Testis (tissue), 5 donors: ENCODE measurements at places on chromosomes 11 and 22. TPM values are rescaled to one million over a fixed set of nuclear protein-coding genes. Genes with fewer than 3 reads are reported as not detected.
A peak's percentile ranks its signal among the peaks of the same experiment; 100 is the strongest.

Gene APOA5
- not detected for total RNA-seq

Gene C11orf65
- total RNA-seq: 22.1 TPM

Gene MS4A15
- 0.56 TPM for total RNA-seq

Gene FAM111B
- 0.24 TPM for total RNA-seq

Gene SLN
- not detected for total RNA-seq

Gene XKR3
- total RNA-seq: 4.9 TPM

DNA sequence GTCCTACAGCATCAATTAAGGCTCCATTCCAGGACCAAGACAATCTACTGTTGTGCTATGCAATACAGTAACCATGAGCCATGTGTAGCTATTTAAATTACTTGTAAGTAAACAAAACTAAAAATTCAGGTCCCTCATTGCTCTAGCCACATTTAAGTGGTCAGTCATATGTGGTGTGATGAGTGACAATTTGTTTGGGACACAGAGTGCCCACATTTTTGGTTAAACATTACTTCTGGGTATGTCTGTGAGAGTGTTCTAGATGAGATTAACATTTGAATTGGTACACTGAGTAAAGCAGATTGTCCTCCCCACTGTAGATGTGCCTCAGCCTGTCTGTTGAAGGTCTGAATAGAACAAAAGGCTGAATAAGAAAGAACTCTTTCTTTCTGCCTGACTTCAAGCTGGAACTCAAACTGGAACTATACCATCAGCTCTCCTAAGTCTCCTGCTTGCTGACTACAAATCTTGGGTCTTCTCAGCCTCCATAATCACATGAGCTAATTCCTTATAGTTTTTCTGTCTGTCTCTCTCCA, 15.8 kb downstream of the KBTBD3 start:
- DNase-seq: no peak

DNA sequence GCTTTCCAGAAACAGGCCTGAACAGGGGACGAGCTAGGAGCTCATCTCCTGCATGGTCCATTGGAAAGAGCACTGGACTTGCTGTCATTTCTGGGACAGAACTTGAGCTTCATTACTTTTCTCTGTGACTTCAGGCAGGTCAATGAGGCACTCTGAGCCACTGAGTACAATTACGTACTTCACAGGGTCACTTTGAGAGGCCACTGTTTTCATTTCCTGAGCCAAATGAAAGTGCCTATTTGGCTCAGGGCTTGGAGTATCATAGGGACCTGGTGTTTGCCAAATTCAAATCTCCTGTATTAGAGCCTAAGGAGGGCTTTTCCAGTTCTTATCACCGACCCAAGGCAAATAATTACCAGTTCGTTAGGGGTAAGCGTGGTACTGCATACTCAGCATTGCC, 319.3 kb downstream of the CADM1 start:
- DNase-seq: no peak

DNA sequence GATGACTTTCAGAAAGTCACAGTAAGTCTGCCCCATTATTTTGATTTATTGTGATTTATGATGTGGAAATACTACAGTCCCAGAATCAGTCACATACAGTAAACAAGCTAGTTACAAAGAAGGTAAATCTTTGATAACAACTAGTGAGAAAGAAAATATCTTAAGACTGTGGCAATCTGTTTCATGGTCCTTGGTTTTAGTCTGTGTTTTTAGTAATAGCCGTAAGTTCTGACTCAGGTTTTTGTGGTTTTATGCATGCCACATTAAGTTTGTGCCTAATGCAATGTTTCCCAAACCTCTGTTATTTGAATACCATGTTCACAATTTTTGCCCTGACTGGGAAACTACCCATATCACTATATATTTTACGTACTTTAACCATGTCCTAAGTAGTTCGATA, 6.7 kb downstream of the CEP295 start:
- DNase-seq: no peak

DNA sequence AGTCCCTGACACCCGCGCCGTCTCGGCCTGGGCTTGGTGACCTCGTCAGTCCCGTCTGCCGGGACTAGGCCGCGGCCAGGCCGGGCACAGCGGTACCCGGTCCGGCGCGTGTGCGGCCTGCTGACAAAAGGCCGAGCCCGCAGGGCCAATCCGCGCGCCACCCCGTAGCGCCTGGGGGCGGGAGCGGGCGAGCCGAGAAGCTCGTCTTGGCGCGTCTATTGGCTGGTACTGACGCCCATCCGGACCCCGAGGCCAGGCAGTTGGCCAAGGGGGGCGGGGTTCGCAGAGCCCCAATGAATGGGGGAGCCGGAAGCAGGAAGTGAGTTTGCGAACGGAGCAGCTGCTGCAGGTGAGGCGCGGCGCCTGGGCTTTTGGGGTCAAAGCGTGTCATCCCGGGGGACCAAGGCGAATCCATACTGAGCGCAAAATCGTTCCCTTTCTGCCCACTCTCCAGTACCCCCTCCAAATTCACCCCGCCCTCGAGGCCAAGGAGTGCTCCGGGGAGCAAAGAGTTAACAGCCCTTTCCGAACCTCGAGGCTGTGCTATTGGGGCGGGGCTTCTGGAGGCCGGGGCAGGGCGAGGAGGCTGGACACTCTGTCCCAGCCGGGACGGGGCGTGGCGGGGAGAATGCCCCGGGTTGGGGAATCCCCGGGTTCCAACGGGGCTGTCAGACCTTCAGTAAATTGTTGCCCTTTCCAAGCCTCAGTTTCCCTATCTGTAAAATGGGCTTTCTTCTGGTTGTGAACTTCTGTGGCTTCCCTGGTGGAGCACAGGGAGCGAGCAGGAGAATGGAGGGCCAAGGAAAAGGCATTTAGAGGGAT, at the start of gene DPP3:
Gene DPP3 (plus strand): TSS at position 318 of the 822 bp plus-strand sequence. CDS start 1,767 bp downstream, outside the sequence.
- DNase-seq: peak; percentile 98

DNA sequence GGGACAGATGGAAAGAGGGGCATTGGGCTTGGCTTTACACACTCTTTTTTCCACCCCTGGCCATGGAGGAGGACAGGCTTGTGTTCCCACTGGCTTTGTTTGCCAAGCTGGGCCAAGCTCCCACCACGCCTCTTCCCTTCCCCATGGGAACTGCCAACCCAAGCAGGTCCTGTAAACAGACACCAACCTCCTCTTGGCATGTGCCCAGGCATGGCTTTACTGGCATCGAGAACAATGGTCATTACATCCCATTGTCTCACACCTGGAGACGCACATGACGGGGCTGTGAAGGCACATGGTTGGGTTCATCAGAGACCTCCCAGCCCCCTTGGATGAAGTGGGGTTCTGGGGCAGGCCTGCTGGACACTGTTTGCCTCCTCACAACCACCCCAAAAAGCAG, 11.7 kb downstream of the SEC14L3 start:
- DNase-seq: no peak

- no peak for DNase-seq
Observed at GRCh38 chr22:44369916-44370801, 57.4 kb upstream of the SHISAL1 start.

DNA sequence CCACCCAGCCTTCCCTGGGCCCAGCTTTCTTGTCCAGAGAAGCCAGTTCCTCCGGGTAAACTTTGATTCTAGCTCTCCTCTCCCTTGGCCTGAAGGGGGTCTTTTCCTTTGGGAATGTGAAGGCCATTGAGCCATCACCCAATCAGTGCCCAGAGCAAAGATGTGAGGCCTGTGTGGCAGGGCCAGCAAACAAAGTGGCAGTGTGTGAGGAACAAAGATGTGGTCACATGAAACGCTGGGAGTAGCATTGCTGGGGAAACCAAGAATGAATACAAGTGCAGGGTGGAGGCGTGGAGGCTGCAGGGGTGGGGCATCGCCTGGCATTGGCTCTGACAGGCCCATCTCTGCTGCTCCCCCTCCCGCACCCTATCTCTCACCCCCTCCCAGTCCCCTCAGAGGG, 91.9 kb upstream of the BID start:
- DNase-seq: peak; percentile 75

GRCh38 chr11:69125861-69126260, 29.9 kb upstream of the SMIM38 start:
- DNase-seq: no peak

DNA sequence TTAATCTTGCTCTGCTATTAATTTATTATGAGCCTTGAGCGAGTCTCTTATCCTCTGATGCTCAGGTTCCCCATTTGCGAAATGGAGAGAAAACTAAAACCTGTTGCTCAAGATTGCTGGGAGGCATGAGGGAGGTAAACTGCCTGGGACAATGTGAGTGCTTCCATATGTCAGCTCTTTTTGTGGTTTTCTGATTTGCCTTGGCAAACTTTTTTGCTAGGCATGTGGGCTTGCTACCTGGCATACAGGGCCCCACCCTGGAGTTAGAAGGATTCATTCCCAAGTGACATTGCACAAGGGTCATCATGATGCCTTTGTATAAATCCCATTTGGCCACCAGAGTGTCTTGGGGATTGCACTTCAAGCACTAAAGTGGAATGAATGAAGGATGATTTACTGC, 22.4 kb downstream of the TSPAN18 start:
- DNase-seq: no peak

- peak; percentile 86 for DNase-seq
Observed at GRCh38 chr11:44621140-44621681, 55.7 kb downstream of the CD82 start.

GRCh38 chr11:87329172-87329571, 291.4 kb downstream of the TMEM135 start:
- no peak for DNase-seq

DNA sequence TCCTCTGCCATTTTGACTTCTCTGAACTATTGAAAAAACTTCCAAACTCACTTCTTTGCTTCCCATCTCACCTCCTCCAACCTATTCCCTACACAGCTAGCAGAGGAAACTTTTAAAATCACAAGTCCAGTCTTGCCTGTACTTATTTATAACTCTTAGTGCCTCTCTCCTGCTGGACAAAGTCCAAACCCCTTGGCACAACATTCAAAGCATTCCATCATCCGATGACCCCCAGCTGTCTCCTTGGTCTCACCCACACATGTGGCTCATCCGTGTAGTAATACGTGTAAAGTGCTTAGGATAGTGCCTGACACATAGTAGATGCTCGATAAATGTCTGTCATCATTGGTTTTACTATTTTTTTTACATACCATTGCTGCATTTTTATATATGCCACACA, 101.4 kb downstream of the PARVA start:
- no peak for DNase-seq

- no peak for DNase-seq
Observed at GRCh38 chr11:98940913-98941312, 79.8 kb upstream of the CNTN5 start.

DNA sequence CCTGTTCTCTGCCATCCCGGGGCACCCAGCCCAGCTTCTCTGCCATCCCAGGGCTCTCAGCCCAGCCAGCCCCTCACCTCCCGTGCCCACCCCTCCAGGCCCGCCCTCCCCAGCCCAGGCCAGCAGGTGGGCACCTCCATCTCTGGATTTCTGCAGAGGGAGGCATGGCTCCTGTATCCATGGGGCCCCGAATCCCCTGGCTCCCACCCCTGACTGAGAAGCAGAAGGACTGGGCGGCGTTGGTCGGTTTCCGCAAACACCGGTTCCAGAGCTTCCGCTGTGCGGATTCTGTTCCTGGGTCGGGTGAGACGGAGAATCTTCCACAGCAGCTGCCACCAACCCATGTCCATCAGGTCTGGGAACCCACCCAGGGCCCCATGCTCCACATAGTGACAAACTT, 240.3 kb downstream of the BRD1 start:
- DNase-seq: no peak

DNA sequence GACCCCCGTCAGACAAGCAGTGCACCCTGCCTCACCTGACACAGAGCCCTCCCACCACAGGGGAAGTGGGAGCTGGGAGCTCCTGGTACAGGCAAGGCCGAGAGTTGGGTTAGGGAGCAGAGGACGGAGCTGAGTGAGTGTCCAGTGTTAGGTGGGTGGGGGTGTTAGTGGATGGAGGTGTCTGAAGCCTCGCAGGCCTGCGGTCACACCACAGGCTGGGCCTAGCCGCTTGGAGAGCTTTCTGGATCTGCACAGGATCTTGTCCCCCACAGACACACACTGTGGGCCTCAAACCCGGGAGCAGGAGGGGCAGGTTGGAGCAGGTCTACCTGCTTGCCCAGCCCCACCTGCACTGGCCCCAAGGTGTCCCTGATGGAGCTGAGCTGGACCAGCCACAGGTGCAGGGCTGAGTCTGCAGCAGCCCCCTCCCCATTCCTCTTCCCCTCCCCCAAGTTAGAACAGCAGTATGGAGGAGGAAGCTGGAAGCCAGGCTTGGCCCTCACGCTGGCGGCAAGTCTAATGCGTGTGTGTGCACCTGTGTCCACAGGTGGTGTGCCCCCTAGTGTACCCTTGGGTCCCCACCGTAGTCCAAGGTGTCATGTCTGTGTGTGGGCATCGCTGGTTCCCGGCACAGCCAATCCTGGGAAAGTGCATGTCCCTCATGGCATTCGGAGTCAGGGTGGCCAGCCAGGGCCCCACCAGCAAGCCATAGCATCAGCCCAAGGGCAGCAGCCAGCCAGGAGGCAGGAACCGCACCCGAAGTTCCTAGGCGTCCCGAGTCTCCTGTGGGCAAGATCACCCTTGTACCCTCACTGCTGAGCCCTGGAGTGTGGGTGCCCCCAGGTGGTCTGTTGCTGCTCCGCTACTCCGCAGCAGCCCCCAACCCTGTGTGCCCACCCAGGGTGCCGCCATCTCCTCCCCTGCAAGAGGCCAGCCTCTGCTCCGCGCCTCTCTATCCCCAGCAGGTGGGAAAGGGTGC, 2.0 kb upstream of the GATD1 start:
- DNase-seq: no peak

DNA sequence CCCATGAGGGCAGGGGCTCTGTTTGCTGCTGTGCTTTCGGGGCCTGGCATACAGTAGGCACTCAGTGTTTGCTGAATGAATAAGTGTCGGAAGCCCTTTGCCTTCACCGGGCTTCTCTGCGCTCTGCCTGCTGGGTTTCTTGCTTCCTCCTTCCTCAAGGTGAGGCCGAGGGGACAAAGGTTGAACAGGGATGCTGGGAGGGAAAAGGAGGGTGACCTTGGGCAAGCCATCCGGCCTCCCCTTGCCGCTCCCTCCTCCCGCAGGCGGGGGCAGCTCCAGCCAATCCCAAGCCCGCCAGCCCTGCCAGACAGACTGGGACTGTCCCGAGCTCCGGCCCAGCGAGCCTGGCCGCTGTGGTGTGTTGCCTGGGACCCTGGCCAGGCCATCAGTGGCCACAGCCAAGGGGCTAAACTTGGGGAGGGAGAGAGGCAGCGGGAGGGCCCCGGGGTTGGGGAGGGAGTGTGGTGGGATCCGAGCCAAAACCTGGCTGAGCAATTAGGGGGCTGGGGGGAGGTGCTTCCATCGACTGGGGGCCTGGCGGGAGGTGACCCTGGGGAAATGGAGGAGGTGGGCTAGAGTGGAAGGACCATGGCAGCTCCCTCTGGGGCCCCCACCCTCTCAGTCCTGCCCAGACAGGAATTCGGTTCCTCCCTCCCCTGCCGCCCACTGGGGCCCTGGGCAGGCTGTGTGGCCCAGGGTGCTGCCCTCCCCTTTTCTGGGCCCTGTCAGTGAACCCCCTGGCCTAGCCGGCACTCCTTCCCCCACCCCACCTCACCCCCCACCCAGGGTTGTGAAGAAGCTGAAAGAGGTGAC, 3.4 kb upstream of the RCOR2 start:
- peak; percentile 73 for DNase-seq
